ENCODE measurements at places on chromosomes 4 and X.
A peak's percentile ranks its signal among the peaks of the same experiment; 100 is the strongest.

DNA sequence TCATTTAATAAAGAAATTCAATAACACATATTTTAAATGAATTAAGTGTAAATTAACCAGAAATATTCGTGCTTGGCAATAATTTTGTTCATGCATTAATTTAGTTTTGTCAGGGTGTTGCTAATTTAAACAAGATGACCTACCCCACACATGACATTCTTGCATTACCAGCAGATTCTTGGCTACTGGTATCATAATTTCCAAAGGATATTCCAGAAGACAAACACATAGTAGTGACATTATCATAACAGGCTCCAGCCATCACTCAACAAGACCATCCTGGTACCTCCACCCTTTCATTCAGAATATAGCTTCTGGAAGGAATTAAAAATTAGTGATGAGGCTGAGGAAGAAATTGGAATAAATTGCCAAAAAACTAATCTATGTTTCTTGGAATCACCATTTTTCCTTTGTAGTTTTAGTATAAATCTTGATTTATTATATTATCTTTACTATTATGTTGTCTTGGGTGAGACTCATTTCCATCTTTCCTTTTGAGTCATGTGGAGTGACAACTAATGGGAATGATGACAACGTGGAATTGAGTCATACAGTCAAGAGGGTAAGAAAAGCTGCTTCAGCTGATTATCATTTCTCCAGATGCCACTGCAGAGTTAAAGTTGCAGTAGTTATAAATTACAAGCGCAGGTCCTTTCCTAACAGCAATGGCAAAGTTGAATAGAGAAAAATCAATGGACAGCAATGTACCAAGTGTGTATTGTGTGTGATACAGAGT lies 30.9 kb upstream of the HHIP start:
- DNase-seq: peak; percentile 45

GRCh38 chr4:162151850-162152249 lies 11.9 kb downstream of the FSTL5 start:
- no peak for DNase-seq

- DNase-seq: no peak
These were observed 430.3 kb upstream of the MAOA start for GRCh38 chrX:43225626-43226328.

DNA sequence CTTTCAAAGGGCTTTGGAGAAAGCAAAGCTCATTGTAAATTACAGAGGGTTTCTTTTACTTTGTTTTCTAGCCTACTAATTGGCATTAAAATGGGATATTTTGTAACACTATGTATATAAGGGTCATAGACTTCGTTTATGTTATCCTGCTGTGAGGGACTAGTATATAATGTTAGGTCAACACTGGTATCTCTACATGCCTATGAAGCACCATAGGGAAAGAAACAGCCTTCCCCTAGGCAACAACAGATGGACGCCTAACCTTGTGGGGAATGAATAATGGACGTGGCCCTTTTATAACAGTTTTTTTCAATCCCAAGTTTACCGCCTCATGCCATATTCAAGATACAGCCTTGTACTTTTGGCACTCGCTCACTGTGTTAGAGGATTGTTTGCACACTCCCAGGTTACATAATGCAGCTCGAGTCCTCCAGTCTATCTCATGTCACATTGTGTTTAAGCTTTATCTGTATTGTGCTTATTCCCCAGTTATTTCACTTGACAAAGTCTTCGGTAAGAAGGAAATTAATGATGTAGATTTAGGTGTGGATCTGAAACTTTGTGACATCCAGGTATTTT lies 711.0 kb downstream of the RPA4 start:
- no peak for DNase-seq

DNA sequence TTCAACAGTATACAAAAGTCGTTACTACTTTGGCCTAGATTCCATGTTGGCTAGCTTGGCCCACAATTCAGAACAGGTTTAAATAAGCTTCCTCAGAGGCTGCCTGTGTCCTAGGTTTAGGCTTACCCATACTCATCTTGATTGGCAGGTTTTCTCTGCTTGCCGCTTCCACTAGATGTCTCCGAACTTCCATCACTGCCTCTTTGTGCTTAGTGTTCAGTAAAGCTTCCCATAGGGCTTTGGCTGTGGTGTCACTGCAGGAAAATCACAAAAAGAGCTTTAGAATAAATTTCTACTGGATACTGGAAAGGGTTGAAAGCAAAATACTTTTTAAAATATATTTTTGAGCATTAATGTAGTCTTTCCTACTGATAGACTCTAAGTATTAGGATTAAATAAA lies 52.4 kb downstream of the SCFD2 start:
- peak; percentile 45 for DNase-seq

GRCh38 chr4:120703908-120704307 lies 218.6 kb downstream of the PRDM5 start:
- DNase-seq: no peak

GRCh38 chrX:123455693-123456092 lies 271.6 kb downstream of the GRIA3 start:
- no peak for DNase-seq

DNA sequence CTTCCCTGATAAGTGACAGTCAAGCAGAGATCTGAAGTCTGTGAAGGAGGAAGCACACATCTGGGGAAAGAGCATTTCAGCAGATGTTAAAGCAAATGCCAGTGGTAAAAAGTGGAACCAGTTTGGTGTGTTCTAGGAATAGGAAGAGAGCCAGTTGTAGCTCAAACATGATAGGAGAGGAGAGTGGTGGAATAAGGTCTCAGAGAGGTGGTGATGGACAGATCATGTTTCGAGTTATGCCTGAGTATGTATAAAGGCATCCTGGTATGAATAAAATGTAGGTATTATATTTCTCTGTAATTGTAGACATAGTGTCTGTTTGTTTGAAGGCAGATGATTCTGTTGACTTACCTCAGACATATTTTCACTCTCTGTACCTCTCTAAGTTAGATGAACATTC lies 89.1 kb downstream of the LARP7 start:
- no peak for DNase-seq

GRCh38 chrX:27903960-27904359 lies 77.3 kb downstream of the DCAF8L1 start:
- DNase-seq: no peak

GRCh38 chr4:85414972-85415371 lies 60.0 kb upstream of the ARHGAP24 start:
- no peak for DNase-seq

- DNase-seq: no peak
These were observed 28.4 kb upstream of the CPLX1 start for GRCh38 chr4:854356-854755.

DNA sequence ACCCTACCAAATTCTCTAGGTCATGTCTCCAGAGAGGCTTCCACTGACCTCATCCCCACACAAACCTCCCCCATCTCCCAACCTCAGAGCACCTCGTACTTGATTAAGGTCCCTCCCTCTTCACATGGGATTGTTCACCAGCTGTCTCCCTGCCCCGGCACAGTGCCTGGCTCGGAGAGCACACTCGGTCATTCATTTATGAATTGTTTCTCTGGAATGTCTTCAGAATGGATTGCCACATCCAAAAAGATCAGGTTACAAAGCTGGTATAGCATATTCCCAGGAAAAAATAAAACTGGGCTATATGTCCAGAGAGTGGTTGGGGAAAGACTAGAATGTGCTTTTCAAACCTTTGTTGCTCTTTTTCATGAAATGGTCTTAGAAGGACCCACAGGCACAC lies 21.6 kb downstream of the JAKMIP1 start:
- no peak for DNase-seq

- no peak for DNase-seq
These were observed 1.1 kb downstream of the LGI2 start for GRCh38 chr4:25029479-25030276.

DNA sequence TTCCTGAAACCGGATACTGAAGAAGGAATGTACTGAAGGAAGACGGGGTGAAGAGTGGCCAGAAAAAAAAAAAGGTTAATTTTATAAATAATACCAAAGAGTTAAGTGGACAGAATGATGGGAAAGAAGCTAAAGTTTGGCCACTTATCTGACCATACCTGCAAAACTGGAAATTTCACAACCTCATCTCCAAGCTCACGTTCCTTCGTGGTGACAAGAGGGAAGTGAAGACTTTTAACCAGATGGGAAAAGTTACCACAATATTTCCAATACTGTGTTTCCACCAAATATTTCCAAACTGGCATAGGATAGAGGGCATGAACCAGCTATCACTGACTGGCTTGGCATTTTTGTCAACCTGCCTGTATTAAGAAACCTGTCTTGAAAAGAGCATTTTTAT lies 56.4 kb downstream of the MAML3 start:
- no peak for DNase-seq

- no peak for DNase-seq
These were observed 16.1 kb upstream of the TASL start for GRCh38 chrX:30593440-30594200.

- DNase-seq: no peak
These were observed 318.8 kb upstream of the RASGEF1B start for GRCh38 chr4:81790477-81790876.

- no peak for DNase-seq
These were observed 15.3 kb downstream of the SOWAHB start for GRCh38 chr4:76882630-76883029.

Data from A172 (cell line).